ENCODE measurements at places on chromosomes 5 and 9. TPM values are rescaled to one million over a fixed set of nuclear protein-coding genes. Genes with fewer than 3 reads are reported as not detected.

LECT2 gene
- total RNA-seq: not detected

CFAP77 gene
- total RNA-seq: 0.24 TPM

PTGER4 gene
- total RNA-seq: 1.5 TPM

KCNN2 gene
- total RNA-seq: 0.06 TPM

CCDC192 gene
- not detected for total RNA-seq

SPAG8 gene
- 0.58 TPM for total RNA-seq

CORO2A gene
- 0.59 TPM for total RNA-seq

ADAMTS13 gene
- 0.76 TPM for total RNA-seq

ENTPD8 gene
- total RNA-seq: 0.24 TPM

NRARP gene
- 4.1 TPM for total RNA-seq

EGFLAM gene
- total RNA-seq: not detected

SMIM33 gene
- total RNA-seq: not detected

FAM200C gene
- 1.9 TPM for total RNA-seq

NPR3 gene
- total RNA-seq: 20.8 TPM

SV2C gene
- total RNA-seq: not detected

PRR7 gene
- 13.2 TPM for total RNA-seq

OGN gene
- not detected for total RNA-seq

PRELID2 gene
- 9.1 TPM for total RNA-seq

ST8SIA4 gene
- total RNA-seq: 0.43 TPM

OCLN gene
- 9.0 TPM for total RNA-seq

PTBP3 gene
- 28.0 TPM for total RNA-seq

IFNK gene
- not detected for total RNA-seq

SPATA31C1 gene
- not detected for total RNA-seq

FAM221B gene
- not detected for total RNA-seq

Measured in A549 treated with CORT108297 at 1 μM for 4 hours (cell line).